ENCODE measurements at places on chromosomes 1 and 21.
A peak's percentile ranks its signal among the peaks of the same experiment; 100 is the strongest.

GRCh38 chr1:164660775-164661174, 101.8 kb downstream of the PBX1 start:
- no peak for DNase-seq

GRCh38 chr1:248802454-248802853, 23.3 kb downstream of the SH3BP5L start:
- no peak for DNase-seq

DNA sequence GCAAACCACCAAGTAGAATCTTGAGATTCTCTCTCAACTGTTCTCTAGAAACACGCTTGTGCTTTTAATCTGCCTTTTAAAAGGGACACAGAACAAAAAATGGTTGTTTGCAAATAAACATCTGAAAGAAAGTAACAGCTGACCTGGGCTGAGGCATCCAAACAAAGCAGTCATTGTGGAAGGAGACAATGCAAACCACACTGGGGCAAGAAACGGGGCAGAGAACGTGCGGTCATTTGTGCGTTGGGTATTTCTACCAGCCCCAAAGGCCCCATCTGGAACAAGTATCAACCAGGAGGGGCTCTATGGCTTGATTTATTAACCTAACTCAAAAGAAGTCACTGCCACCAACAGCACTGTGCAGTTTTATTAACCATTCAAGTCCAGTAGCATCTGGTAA, 6.0 kb downstream of the STMN1 start:
- DNase-seq, result no peak

GRCh38 chr1:235545292-235545930, 41.2 kb upstream of the B3GALNT2 start:
- DNase-seq, result no peak

GRCh38 chr1:117740496-117740895, 134.6 kb downstream of the TENT5C start:
- no peak for DNase-seq

DNA sequence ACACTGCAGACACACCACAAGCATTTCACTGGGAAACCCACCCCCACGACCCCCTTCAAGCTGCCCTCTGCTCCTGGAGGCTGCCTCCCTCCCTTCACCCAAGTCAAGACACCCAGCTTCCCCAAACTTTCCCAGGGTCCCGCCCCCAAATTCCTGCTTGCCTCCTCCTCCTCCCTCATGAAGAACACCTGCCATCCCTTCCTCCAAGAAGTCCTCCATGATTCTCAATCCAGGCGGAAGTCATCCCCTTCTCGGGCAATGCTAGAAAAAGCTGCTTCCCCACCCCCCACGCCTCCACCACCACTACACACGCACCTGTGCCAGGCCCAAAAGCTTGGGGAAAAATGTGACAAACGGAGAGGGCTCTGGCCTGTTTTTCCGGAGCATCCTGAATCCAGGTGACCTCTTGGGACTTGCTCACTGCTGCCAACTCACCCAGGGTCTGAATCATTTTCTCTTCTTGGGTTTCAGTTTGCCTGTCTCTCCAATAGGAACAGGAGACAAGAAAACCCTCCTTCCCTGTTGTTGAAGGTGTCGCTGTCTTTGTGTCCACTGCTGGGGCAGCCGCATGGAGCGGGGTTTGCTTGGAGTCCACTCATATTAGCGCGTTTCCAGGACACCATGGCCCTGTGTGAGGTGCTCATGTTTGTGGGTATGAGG, 101.0 kb upstream of the CASZ1 start:
- no peak for DNase-seq

DNA sequence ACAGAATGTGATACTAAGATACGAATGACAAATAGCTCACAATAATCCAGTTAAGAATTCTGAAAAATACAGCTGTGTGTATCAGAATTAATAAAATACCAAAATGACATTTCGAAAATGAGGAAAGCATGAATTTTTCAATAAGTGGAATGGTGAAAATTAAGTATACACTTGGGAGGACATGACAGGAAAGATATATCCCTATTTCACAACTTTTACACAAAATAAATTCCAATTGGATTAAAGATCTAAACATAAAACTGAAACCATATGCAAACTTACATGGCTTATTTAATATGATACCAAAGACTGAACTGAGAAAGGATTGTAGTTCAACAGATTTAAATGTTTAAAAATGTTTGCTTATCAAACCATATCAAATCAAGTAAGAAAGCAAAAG, 510.4 kb upstream of the ADAMTS5 start:
- no peak for DNase-seq

DNA sequence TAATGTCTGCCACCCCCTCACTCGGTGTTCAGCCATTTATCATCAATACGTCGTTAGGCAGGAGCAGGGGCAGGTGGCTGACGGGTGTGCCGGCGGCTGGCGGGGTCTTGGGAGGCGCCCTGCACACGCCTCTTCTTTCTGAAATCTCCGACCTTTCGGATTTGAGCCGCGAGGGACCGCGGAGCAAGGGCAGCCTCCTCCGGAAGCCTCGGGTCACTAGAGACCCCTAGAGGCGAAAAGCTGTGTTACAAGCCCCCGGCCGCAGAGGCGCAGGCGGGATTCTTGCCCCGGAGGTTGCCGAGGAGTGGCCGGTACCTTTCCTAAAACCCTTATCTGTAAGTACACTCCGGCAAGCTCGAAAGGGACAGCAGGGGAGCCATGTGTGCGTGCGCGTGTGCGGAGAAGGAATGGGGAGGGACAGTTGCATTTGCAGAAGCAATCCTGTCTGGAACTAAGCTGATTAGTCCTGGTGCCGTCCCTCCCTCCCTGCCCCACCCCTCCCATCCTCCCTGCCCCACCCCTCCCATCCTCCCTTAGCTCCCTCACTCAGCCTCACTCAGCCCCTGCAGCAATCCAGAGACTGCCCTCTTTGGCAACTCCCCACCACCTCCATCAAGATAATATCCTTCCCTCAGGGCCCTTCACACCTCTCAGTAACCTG, 11.0 kb downstream of the BRINP2 start:
- DNase-seq, result peak; percentile 46

GRCh38 chr1:223087291-223088255, 55.5 kb downstream of the TLR5 start:
- no peak for DNase-seq

DNA sequence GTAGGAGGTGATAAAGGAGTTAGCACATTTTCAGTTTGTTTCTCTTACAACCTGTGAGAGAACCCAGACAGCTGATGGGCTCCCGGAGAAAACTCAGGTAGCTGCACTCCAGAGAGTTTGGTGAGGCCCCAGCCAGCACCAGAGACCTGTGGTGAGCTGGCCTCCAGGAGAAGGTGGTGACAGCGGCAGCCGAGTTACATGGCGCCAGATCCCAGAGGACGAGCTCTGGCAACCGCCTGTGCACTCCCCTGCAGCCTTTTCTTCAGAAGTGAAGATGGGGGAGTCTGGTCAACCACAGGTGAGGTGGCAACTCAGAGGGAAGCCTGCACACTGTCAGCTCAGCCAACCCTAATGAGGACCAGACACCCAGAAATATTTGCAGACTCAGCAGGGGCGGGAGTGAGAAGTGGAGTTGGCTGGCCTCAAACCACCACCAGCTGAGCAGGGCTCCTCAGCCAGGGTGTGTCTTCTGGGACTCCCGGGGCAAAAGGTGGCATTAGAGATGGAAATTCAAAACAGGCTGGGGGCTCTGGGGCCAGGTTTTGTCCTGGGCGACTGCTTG, 209.7 kb downstream of the SETD4 start:
- no peak for DNase-seq

- DNase-seq, result peak; percentile 98
Measured at GRCh38 chr1:217929213-217929885, 298.2 kb downstream of the SPATA17 start.

All from NCI-H1694 treated with DMSO at 0.1 percent for 48 hours (cell line).